ENCODE measurements at places on chromosomes 16 and 17. TPM values are rescaled to one million over a fixed set of nuclear protein-coding genes. Genes with fewer than 3 reads are reported as not detected.

The NACA2 gene
- 1.7 TPM for polyA plus RNA-seq

The RAB26 gene
- 1.9 TPM for polyA plus RNA-seq

The SPATA22 gene
- 0.49 TPM for polyA plus RNA-seq

The ZNF785 gene
- 17.0 TPM for polyA plus RNA-seq

The PRR29 gene
- polyA plus RNA-seq, result 3.2 TPM

The NPB gene
- polyA plus RNA-seq, result 1.4 TPM

The TPPP3 gene
- 63.4 TPM for polyA plus RNA-seq

The ABCC3 gene
- polyA plus RNA-seq, result 12.2 TPM

The IKZF3 gene
- 0.23 TPM for polyA plus RNA-seq

The TBC1D26 gene
- polyA plus RNA-seq, result 0.30 TPM

DNA sequence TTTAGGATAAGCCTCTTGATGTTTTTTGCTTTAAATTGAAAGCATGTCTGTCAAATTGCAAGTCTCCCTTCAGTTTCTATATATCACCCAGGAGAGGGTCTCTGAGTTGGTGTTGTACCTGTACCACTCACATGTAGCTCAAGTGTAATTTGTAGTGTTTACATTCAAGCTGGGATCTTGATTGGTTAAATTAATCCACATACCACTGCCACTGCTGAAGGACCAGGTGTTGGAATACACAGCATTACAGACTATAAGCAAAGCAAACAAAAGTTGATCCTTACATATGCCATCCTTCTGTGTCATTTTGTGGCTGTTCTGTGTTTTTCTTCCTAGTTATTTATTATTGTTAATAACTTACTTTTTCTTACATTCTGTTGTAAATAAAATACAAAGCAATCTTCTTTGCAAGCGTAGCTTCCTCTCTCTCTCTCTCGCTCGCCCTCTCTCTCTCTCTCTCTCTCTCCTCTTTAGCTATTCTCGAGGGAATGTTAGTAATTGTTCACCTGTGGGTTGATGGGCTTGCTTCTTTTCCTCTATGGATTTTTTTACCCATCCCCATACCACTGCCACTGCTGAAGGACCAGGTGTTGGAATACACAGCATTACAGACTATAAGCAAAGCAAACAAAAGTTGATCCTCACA lies 20.8 kb upstream of the NOL11 start:
- no peak for DNase-seq

DNA sequence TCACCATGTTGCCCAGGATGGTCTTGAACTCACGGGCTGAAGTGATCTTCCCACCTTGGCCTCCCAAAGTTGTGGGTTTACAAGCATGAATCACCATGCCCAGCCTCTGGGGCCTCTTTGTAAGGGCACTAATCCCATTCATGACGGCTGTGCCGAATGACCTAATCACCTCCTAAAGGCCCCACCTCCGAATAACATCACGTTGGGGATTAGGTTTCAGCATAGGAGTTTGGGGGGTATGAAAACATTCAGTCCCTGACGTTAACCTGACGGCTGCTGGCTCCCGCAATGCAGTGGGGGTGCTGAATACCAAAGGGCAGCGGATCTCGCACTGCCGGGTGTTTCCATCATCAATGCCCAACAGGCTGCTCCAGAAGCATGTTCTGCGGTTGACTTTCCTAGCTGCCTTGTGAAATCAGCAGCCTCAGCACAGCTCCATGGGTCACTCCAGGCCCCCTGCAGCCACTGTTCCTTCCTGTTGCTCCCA lies 120.8 kb upstream of the SEC14L1 start:
- no peak for DNase-seq

GRCh38 chr16:30837904-30838303 lies 50.9 kb upstream of the ZNF629 start:
- no peak for DNase-seq

DNA sequence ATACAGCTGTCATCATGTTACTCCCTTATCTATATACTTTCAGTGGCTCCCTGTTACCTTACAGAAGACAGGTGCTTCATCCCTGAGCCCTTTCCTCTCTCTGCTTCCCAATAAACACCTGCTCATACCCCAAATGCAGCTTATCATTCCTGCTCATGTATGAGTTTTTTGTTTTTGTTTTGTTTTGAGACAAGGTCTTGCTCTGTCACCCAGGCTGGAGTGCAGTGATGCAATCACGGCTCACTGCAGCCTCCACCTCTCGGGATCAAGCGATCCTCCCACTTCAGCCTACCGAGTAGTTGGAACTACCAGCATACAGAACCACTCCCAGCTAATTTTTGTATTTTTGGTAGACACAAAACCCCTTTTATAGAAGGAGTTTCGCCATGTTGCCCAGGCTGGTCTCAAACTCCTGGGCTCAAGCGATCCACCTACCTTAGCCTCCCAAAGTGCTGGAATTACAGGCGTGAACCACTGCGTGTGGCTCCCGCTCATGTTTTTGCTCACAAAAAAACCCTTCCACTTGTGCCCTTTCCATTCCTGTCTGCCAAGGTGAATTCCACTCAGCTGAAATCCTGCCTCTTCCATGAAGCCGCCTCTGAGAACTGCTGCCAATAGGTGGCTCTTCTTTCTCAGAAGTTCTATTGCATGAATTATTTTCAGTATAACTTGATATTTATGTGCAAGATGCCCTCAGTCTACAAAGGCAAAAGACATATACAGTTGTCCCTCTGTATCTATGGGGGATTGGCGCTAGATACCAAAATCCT lies 7.9 kb upstream of the RNF157 start:
- DNase-seq, result no peak

DNA sequence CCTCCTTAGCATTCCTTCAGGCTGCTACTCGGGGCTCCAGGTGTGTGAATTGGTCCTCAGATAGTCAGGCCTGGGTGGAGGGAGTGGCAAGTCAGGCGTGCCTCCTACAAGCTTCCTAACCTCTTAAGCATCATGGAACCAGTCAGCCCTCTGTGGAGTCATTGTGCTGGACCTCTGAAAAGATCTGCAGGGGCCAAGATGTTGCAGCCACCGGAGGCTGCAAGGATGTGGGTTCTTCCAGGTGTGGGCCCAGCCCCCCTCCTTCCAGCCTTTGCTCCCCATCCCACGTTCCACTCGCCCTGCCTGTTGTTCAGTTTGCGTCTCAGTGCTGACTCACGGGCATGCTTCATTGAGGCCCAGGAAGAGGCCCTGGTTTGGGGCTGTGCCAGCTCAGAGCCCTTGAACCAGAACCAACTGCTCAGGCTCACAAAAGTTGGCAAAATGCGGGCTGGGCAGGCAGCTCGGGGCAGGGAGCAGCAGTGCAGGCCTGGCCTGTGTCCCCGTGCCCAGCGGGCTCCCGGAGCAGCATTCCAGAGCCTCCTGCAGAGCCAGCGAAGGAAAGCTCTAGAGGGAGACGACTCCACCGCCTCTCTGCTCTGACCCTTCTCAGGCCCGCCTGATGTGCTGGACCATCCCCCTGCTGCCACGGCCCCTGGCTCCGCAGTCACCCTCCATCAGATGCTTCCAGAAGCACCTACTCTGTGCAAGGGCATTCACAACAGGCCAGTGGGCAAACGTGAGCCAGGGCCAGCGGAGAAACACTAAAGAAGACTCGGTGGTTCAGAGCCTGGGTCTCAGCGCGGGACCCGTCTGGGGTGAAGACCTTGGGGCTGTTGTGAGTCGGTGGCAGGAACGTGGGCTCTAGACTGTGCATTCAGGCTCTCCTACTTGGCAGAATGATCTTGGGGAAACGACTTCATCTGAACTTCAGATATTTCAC lies 7.5 kb downstream of the LDHD start:
- DNase-seq, result peak; percentile 76

GRCh38 chr17:34675605-34676004 lies 96.2 kb downstream of the TMEM132E start:
- DNase-seq, result no peak

DNA sequence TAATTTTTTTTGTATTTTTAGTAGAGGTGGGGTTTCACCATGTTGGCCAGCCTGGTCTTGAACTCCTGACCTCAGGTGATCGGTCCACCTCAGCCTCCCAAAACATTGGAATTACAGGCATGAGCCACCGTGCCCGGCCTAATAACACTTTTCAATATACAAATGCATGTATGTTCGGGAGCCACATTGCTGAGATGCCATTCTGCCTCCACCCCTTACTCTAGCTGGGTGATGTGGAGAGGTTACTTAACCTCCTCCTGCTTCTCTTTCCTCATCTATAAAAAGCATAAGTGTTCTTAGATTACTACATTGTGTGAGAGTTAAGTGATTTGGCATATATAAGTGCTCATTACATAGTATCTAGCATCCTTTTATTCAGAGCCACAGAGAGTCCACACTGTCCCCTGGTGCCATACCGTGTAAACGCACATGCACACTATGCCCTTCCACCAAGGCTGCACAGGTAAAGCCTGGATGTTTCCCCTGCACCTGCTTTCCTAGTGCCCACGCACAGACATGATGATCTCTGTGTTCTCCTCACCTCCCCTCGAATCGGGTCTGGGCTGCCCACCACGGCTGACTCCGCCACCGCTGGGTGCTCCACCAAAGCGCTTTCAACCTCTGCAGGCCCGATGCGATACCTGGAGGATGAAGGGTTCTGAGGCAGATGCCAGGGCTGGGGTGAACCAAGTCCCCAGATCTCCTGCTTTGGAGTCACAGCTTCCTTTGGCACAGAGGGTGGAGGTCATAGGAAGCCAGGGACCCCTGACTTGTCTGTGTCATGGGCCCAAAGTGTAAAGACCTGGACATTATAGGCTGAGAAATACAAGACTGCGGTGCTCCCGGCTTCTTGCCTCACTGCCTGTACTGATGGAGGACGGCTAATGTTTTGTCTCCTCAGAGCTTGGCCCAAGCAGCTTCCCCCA lies 49.0 kb upstream of the ACSM2B start:
- no peak for DNase-seq

DNA sequence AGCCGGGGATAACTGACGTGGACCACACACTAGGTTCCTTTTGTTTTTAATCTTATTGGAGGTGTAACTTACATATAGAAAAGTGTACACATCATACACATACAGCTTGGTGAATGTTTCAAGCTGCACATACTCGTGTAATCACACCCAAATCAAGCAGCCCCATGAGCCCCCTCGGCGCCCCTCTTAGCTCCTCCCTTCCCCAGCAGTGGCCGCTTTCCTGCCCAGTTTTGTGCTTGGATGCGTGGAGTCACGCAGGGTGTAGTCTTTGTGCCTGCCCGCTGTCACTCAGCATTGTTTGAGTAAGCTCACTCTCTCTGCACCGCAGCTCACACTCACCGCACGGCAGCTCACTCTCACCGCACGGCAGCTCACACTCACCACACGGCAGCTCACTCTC lies 151.7 kb upstream of the CHMP6 start:
- no peak for DNase-seq

DNA sequence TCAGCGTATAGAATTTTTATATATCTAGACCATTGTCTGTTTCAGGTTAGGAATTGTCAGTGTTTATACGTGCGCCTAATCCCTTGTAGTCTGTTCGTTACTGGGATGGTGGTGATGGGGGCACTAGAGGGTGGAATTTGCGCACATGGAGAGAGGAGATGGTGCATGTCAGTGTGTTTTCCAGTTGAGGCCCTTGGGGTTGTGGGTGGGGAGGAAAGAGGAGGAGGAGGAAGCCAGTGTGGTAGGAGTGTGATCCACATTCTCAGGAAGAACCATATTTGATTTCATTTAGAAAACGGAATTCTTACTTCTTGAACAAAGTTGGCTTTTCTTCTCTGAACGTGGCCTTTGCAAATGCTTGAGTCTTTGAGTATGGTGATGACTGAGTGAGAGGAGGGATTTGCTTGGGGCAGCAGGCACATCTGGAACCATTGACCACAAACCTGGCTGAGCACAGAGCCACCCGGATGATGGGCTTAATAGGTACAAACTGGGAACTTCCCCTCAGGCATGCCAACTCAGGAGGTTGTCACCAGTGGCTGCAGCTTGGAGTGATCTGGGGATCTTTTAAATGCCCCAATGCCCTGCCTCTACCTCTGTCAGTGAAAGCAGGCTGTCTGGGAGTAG lies 98.9 kb downstream of the PRKCB start:
- DNase-seq, result no peak

DNA sequence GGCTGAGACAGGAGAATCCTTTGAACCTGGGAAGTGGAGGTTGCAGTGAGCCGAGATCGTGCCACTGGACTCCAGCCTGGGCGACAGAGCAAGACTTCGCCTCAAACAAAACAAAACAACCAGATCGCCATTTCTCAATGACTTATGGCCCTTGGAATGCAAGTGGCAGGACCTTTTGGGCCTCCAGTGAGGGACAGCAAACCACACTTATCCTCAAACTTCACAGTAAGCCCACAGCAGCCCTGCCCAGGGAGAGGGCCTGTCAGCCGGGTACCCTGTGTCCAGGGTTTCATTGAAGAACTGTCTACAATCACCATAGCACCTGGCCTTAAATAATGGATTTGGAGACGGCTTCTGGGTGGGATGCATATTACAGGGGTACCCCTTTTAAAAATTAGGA lies 11.7 kb downstream of the TRAF4 start:
- no peak for DNase-seq

GRCh38 chr17:12229335-12229734 lies 208.7 kb downstream of the MAP2K4 start:
- DNase-seq, result no peak

DNA sequence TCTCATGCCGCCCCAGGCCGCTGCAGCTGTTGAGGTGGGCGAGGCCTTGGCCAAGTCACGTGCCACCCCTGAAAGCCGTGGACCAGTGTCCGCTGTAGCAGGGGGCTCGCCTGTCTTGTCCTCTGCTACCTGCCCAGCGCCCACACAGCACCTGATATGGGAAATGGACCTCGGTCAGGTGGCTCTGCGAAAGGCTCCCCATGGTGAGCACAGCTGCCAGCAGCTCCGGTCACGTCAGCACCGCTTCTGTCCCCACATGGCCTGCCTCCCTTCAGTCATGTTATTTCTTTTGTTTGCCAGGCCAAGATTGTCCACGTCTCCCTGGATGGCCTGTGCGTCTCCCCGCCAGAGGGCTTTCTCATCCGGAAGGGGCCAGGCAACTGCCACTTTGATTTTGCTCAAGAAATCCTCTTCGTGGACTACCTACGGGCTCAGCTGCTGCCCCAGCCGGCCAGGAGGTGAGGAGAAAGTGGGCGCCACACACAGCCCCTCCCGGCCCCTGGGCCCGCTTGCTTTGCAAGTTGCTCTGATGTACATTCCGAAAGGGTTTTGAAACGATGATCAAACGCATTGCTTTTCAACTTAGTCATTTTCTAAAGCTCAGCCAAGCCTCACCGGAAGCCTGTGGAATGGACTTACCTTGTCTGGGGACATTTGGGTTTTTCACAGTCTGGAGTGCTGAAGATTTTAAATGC lies 219.8 kb downstream of the KATNIP start:
- DNase-seq, result no peak

DNA sequence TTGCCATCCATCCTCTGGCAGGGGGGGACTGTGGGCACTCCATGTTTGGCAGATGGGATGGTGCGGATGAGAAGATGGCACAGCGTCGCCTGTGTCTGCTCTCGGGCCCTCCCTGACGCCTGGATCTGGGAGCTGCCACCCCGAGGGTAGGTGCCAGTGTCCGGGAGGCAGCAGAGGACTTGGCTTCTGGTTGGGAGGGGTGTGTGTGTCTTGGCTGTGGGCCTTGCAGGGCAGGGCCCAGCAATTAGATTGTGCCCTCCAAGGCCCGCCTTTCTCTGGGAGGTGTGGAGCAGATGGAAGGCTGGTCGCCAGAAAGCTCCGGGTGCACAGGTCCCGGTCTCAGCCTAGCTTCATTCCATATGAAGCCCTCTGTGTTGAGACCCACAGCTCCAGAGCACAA lies 1.4 kb downstream of the RAP1GAP2 start:
- no peak for DNase-seq

Measured in left renal pelvis (tissue), 4 donors.